ENCODE measurements at places on chromosomes 3 and 15.

- no peak for DNase-seq
Observed at GRCh38 chr3:103791786-103792515, 1357.1 kb downstream of the ZPLD1 start.

DNA sequence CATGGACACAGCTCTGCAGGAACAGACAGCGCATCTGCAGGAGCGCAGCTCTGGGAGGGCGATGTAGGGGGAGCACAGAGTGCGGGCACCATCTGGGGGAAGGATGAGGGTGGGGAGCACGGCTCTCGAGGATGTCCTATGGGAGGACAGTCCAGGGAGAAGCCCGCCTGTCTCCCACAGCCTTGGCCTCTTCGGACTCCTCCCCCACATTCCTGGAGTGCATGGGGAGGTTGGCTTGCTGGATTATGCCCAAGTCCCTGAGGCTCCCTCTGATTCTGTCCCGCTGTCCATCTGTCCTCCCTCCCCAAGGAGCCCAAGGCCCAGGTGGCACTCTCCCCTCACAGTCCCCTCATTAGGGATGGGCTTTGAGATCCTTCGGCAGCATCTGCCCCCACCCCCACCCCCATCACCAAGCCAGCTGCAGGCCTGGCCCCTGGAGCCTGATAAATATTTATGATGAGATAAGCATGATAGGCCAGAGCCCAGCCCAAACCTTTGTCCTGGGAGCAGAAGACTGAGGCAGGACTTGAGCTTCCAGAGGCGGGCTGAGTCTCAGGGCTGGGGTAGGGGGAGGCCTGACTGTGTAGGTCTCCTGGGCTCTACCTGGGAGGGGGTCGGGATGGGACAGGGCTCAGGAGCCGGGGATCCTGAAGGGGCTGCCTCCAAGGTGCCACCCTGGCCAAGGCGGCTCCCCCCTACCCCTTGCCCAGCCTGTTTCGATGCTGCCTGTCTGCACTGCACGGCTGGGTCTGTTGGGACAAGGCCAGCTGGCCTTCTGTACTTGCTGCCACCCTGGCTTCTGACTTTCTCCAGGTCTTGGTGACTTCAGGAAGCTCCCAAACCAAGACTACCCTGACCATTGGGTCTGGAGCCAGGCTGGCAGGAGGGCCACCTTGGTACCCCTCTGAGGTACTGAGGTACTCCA lies 28.6 kb upstream of the SEMA3F start:
- DNase-seq = no peak

GRCh38 chr15:49062900-49063299 lies 16.7 kb upstream of the SECISBP2L start:
- no peak for DNase-seq

- DNase-seq = no peak
Observed at GRCh38 chr3:23017801-23018200, 185.3 kb upstream of the UBE2E2 start.

GRCh38 chr15:100092034-100092433 lies 249.7 kb downstream of the ADAMTS17 start:
- no peak for DNase-seq
